ENCODE measurements at places on chromosomes 5 and 9. TPM values are rescaled to one million over a fixed set of nuclear protein-coding genes. Genes with fewer than 3 reads are reported as not detected.

CCL19 gene
- total RNA-seq: not detected

SNAPC4 gene
- 16.1 TPM for total RNA-seq

GDA gene
- total RNA-seq: 3.0 TPM

MZB1 gene
- total RNA-seq: 0.18 TPM

RAB24 gene
- total RNA-seq: 20.1 TPM

SREK1IP1 gene
- 11.8 TPM for total RNA-seq

SOX30 gene
- total RNA-seq: 0.11 TPM

WHRN gene
- total RNA-seq: 14.3 TPM

SV2C gene
- total RNA-seq: 0.20 TPM

ZBTB26 gene
- total RNA-seq: 14.2 TPM

GBA2 gene
- total RNA-seq: 87.1 TPM

PLAA gene
- total RNA-seq: 49.8 TPM

RELL2 gene
- 14.6 TPM for total RNA-seq

TRPM3 gene
- 1.9 TPM for total RNA-seq

GKAP1 gene
- 16.4 TPM for total RNA-seq

ANAPC2 gene
- total RNA-seq: 14.8 TPM

TEK gene
- total RNA-seq: 0.30 TPM

FOXI1 gene
- total RNA-seq: 0.13 TPM

CERCAM gene
- total RNA-seq: 21.4 TPM

DNA sequence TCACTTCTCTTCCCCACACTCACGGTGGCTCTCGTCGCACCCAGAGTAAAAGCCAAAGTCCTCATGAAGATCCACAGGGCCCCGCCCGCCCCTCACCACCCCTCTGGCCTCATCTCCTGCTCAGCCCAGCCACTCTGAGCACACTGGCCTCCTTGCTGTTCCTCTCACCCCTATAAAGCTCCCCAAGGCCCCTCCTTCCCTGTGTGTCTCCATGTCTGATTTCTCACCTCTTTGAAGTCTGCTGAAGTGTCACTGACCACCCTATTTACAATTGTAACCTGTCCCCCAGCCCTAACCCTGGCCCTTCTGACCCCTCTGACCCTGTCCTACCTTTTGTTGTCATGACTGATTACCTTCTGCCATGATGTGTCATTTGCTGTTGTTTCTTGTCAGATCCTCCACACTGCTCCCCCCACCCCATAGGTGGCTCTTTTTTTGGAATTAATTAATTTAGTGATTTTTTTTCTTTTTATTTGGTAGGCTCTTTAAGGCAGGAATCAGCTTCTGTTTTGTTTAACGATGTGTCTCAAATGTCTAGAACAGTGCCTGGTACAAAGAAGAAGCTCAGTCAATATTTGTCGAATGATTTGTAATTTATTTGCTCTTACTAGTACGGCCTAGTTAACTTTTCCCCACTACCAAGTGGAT lies 90.2 kb downstream of the IQGAP2 start:
- no peak for ATAC-seq

DNA sequence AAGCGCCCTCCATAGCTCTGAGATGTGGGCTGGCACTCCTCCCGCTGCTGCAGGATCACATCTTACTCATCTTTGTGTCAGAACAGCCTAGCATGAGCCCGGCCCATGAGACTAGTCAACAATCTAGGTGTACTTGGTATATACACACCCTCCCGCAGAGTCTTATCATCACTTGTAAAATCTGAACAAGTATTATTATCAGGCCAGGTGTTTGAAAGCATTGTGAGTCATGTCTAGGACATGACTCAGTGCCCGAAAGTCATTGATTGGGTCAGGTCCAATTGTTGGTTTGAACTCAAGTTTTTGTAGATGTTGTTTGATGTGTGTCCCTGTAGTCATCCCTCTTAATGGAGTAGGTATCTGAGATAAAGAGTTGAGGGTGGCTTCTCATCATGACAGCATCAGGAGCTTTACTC lies 108.7 kb downstream of the CFAP90 start:
- ATAC-seq: no peak

DNA sequence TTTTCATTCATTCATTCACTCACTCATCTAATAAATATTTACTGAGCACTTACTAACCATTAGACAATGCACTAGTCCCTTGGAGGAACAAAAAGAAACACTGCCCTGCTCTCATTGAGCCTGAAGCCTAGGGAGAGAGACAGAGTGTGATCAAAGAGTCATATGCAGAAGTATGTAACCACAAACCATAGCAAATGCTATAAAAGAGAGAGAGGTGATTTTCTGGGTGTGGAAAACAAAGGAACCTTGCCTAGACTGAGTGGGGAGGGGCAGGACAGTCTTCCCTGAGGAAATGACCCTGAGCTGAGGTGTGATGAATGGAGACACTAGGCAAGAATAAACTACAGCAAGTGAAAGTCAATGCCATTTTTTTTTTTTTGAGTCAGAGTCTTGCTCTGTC lies 10.8 kb upstream of the ADRA1B start:
- ATAC-seq: no peak

- ATAC-seq: no peak
Observed at GRCh38 chr5:60856066-60856465, 12.0 kb upstream of the ELOVL7 start.

GRCh38 chr9:22405869-22406659 lies 40.6 kb upstream of the DMRTA1 start:
- no peak for ATAC-seq

DNA sequence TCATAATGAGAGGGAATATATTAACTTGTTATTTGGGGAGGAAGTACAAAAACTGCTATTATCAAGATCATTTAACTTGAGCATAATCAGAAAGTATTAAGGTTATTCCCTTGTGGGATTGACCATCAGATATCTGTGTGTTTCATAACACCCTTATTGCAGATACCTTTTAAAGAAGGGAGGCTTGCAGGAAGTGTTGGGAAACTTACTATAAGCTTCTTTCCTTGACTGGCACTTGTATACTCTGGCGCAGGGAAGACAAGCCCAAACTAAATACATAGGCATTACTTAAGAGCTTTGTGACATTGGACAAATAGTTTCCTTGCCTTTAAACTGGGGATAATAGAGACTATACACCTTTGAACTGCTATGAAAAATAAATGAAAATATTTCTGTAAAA lies 50.9 kb downstream of the PIK3R1 start:
- ATAC-seq: no peak

DNA sequence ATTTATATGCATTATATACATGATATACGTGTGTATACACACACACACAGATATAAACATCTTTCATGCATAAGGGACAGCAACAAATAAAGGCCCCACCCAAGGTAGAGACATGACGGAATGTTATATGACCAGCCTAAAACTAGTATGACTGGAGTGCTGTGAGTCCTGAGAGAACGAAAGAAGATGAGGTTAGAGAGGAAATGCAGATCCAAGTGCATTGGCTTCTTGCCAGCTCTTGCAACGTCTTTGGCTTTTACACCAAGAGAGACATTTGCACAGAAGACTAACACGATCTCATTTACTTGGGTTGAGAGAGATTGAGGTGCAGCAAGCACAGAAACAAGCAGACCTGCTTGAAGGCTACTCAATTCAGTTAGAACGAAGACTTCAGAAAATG lies 23.0 kb downstream of the CDH10 start:
- ATAC-seq: peak; percentile 75

DNA sequence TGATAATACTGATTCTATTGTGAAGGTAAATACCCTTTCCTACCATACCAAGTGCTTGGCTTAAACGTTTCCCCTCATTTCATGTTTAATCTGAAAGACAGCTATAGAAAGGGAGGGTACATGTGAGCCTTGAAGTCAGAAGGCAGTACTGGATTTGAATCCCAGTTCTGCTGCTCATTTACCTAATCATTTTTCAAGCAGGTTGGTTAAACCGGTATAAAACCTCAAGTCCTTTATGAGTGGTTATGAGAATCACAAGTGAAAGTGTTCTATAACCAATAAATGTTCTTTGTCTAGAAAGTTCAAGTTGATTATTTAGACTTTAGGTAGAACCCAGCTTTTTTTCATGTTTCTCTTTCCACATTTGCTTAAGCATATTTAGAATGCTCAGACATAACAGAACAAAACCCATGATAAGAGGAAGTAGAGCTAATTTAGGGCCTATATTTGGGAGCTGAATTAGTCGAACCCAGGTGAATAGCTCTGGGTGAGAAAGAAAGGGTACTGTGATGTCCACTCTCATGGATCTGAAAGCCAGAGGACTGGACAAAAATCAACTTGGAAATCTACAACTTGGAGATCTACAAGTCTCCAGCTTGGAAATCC lies 29.7 kb upstream of the F2RL2 start:
- ATAC-seq: no peak

DNA sequence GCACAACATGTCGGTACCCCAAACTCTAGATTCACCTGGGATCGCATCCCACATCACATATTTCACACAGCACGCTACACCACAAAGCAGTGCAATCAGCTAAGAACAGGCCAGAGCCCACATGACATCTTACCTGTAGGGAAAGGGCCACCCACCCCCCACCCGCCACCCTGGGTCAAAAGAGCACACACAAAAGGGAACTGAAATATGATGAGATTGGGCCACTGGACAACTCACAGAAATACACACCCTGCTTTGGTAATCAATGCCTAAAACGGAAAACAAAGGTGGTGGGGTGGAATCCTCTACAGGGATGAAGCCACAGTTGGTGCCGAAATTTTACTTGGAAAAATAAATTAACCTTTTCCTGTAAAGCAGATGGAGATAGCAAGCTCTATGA lies 13.1 kb downstream of the RETREG1 start:
- ATAC-seq: no peak

GRCh38 chr9:88406051-88406450 lies 17.8 kb downstream of the SPIN1 start:
- ATAC-seq: no peak

DNA sequence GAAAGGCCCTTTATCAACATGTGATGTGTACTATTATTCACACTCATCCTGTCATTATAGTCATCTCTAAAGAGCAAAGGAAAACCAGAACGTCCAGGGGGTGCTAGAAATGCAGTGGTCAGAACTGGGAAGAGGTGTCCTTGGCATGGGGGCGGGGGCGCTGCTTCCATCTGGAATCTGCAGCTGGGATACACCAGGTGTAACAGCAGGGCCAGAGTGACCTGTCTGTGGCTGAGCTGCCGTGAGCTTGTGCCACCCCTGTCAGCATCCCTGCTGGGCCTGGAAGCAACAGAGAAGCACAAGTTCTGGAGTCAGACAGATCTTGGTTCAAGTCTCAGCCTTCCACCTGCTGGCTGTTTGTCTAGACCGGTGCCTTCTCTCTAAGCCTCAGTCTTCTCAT lies 263.3 kb upstream of the MVB12B start:
- ATAC-seq: no peak

DNA sequence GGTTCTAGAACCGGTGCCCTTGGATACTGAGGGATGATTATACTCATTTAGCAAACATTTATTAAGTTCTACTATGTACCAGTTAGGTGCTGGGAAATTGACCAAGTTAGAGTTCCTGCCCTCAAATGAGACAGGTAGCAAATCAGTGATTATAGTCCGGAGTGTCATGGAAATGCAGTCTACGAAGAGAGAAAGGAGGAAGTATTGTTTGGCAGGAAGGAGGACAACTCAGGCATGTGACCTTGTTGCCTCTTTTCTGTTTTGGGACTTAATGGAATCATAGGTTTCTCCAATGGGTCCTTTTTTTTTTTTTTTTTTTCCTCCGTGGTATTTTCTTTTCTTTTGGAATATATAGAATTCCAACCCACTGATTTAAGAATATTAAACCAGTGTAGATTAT lies 28.0 kb downstream of the OSTF1 start:
- ATAC-seq: no peak

- peak; percentile 62 for ATAC-seq
Observed at GRCh38 chr5:151745071-151745705, 13.2 kb downstream of the ATOX1 start.

DNA sequence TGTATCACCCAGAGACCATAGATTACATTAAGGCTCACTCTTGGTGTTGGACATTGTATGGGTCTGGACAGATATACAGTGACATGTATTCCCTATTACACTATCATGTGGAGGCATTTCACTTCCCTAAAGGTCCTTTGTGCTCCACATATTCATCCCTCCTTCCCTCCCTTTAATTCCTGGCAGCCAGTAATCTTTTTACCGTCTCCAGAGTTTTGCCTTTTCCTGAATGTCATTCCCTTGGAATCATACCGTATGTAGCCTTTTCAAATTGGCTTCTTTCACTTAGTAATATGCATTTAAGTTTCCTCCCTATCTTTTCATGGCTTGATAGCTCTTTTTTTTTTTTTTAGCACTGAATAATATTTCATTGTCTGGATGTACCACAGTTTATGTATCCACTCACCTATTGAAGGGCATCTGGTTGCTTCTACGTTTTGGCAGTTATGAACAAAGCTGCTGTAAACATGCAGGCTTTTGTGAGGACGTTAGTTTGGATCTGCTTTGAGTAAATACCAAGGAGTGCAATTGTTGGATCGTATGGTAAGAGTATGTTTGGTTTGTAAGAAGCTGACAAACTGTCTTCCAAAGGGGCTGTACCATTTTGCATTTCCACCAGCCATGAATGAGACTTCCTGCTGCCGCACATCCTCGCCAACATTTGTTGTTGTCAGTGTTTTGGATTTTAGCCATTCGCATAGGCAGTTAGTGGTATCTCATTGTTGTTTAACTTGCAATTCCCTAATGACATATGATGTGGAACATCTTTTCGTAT lies 122.1 kb upstream of the SMIM23 start:
- ATAC-seq: no peak

DNA sequence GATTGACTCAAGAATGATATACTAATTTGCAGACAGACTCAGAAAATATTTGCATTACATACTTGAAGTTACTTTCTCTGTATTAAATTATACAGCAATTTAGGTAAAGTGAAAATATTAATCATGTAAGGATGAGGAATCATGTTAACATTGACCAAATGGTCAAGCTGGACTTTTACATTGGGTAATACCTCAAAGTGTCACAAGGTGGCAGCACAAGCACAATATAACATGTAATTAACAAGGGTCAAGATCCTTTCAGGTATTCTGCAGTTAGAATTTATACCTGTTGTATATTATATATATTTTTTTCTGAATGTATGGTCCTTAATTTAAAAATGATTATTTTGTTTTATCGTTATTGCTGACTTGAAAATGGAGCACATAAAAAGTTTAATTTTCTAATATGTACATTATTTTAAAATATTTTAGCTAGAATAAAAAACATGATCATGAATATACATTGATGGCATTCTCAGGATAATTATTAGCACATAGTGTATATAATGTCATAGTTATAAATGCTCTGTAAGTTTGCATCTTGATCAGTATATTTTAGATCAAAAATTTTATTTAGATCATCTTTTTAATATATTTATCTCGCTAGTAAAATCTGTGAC lies 8.6 kb downstream of the HAPLN1 start:
- ATAC-seq: no peak

All from motor neuron (in vitro differentiated cells).